ENCODE measurements at places on chromosomes 11 and 22.

DNA sequence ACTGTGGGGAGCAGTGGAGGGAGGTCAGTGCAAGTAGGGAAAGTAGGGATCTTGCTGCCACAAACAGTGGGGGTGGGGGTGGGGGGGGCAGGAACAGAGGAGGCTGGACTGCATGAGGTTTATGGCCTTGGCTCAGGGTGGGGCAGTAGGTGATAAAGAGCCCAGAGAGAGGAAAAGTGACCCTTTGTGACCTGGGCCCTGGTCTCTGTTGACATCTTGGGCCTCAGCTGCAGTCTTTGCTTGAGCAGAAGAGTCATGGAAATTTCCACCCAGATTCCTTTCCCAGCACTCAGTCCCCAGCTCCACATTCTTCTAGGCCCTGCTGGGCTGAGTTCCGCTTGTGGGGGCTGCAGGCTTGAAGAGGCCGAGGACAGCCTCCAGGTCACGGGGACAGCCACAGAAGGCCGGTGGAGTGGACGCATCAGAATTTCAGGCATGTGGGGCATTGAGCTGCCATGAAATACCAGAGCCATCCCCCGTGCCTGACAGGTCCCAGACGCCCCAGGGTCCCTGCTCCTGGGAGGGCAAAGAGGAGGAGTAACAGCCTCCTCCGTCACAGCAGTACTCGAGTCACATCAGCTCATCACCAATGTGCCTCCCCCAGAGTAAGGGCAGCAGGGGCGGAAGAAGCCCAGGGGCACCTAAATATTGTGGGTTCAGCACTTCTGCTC, 9.7 kb upstream of the MALAT1 start:
- DNase-seq: peak; percentile 75

DNA sequence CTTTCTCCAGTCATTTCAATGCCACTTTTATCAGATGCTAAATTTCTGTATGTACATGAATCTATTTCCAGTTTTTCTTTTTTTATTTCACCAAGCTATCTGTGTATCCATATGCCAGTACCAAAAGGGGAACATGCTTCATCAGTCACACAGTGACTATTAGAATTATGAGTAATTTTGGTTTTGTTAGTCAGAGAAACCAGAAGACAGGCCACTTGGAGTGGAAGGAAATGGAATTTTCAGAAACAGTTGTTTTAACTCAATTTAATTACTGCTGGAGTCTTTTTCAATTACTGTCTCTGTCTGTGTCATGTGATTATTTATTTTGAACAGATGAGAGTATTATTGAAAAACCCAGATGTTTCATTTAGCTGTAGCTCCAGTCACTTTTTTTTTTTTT, 84.6 kb upstream of the ANO3 start:
- peak; percentile 90 for DNase-seq

GRCh38 chr22:41030891-41031290, 61.5 kb upstream of the EP300 start:
- DNase-seq: no peak

DNA sequence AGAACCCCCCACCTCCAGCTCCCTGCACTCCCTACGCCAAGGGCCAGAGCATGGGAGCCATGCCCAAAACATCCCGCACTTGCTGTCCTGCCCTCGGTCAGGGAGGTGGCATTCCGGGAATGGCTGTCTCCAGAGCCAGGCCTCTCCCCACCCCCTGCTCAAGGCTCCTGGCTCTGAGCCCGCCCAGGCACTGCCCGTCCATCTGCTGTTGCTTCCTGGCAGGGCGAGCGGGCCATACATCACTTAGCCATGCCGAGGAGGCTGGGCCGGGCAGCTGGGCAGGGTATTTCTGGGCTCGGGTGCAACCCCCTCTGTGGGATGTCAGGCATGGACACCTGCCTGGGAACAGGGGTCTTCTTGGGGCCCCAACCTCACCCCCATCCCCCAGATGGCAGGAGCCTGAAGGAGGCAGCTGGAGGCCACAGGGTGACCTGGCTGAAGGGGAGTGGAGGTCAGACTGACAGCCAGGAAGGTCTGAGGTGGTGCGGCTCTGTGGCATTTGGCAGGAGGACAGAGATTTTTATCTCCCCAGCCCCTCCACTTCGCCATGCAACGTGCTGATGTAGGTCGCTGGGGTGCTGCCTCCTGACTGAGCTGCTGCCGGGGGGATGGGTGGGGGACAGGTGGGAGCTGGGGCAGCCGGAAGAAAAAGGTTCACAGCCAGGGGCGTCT, 8.7 kb upstream of the CABP7 start:
- DNase-seq: no peak

DNA sequence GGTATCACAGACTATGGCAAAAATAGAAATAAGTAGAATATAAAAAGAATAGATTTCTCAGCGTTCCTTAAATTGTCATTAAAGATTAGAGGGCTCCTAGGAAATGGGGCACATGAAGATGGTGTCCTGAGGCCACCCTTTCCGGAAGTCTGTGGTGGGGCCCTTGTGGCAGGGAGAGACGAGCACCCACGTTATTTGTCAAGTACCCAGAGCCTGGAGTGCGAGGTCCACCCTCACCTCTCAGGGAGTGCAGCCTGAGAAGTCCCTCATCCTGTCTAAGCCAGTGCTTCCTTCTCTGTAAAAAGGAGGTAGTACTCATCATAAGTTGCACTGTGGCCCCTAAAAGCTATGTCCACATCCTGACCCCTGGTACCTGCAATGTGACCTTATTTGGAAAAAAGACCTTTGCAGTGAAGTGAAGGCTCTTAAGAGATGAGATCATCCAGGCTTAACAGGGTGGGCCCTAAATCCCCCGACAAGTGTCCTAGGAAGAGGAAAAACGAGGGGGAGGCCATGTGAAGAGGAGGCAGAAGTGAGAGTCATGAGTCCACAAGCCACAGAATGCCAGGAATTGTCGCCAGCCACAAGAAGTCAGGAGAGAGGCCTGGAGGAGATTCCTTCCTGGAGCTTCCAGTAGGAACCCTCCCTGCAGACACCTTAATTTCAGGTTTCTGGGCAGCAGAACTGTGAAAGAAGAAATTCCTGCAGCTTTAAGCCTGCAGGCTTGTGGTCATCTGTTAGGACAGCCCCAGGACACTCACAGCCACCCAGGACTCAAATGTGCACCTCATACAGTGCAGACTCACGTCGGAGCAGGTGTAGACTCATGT, 76.8 kb upstream of the CCND1 start:
- DNase-seq: peak; percentile 76

DNA sequence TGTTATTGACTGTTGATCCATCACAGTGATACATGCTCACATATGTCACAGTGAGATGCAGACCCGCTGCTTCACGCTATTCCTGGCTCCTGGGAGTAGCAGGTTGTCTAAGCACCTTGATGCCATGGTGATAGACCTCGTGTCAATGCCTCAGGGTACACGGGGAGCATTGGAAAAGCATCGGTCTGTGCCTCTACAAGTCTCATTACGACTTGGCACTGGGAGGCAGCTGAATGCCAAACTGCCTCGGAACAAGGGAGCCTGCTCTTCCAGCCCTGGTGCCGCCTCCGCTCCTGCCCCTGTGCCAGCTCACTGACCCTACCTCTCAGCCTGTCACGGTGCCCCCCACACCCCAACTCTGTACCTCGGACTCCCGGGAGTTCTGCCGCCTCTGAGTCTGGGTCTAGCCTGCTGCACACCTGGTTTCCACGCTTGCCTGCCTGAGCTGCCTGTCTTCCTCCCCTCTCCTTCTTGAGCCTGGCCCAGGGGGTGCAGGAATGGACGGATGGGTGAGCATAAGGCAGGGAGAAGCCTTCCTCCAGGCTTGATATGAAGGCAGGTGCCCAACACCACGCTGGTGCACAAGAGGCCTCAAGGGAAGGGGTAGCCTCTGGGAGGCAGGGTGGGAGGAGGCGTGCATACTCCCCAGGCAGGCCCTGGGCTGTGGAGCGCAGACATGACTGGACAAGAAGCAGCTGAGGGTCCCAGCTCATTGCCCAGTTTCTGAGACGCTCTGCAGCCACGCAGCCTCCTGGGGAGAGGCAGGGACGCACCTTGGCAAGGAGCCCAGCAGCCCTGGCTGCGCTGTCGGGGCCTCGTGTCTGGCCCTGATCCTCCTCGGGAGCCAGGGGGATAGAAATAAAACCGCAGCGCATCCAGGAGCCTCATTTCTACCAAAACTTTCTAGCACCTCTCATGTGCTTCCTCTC, 1.8 kb upstream of the NFAM1 start:
- DNase-seq: no peak

DNA sequence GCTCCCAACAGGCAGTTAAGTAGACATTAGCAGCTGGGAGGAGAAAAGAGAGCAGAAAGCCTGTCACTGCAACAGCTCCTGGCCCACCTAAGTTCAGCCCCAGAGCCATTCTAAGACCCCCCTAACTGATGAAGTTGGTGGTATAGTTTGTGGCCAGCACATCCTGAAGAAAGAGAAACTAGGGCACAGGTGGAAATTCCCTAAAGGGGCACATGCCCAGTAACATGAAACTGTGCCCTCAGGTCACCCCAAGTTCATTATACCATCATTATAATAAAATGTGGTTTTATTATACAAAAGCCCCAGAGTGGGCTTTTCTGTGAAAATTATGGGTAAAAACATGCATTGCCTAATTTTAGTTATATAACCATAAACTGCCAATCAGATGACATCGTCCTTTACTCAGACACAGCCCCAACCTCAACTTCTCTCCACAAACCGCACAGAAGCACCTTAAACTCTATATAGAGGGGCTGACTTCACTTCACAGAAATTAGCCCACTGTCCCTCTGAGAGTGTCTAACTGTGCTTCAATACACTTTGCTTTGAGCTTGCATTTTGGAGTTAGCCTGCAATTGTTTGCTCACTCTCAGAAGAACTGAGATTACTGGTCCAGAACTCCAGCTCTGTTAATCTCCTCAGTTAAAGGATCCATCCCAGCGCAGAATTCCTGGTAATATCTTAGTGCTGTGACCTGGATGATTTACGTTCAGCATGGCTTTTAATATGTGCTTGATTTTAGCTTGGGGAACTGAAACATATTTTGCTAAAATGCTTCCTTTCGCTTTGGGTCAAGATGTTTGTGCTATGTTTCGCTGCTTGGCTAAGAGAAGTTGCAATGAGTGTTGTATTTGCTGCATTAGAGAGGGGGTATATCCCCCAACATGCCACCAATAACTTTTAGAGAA, 1.8 kb upstream of the APOL3 start:
- DNase-seq: no peak

GRCh38 chr22:22843848-22844247, 43.8 kb upstream of the IGLL5 start:
- no peak for DNase-seq

DNA sequence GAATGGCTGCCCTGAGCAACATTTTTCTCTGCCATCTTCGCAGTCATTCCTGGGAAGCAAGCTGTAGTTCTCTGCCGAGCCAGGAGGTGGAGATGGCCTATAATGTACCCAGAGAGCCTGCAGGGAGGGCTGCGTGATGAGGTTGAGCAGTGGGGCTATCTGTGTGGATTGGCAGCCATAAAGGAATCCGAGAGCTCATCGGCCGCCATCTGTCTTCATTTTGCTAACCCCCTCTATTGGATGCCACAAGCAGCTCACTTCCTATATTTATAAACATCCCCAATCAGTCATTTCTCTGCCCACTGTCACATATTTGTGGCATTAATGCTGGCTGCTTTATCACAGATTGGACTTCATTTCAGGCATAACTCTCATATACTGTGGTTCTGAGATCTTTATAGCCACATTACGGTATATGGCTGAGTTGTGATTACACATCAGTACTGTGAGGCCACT, 209.5 kb downstream of the NTM start:
- DNase-seq: peak; percentile 97

DNA sequence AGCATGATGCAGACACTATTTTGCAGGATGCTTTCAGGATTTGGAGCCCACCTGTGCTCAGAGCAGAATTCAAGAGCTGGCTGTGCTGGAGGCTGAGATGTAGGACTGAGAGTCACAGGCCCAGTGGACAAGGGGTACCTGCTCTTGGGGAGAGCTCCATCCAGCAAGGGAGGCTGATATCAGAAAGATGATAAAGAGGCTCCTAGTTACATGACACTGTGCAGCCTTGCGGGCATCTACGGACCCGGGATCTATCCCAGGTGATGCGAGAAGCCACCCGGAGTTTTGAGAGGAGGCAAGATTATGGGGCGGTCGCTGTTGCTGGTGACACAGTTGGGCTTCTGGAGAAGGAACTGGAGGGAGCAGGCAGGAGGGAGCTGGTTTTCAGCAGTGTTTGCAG, 579.0 kb downstream of the TBC1D22A start:
- DNase-seq: no peak

- no peak for DNase-seq
Measured at GRCh38 chr11:130715085-130715876, 201.0 kb downstream of the SNX19 start.

- DNase-seq: no peak
Measured at GRCh38 chr11:19073454-19074415, 13.2 kb upstream of the MRGPRX2 start.

DNA sequence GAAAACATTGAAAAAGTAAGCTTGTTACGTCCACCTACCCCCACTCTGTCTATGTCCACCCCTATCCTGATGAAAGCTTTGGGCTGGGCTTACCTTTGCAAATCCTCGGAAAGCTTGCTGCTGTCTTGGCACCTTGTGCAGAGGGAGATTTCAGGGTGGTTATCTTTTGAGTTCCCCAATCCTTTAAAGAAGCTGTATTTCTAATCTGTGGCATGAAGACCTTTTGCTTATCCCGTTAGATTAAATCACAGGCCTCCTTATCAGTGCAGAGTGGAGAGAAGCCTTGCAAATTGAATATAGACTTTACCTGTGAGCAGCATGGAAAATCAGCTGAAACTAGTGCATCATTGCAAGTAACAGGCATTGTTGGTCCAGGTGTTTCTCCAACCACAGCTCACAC, 580.6 kb upstream of the ANO5 start:
- no peak for DNase-seq

- no peak for DNase-seq
Measured at GRCh38 chr11:48111891-48112290, 104.7 kb upstream of the OR4B1 start.

DNA sequence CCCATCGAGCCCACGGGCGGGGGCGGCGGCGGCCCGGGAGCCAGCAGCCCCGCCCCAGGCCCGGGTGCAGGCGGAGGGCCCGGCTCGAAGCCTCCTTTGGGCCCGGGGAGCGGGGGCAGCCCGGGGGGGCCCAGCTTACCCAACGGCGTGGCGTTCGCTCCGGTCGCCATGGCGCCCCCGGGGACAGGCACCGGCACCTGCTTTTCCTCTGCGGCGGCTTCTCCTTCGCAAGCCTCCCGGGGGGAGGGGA, 194 bp downstream of the SF1 start:
- no peak for DNase-seq

DNA sequence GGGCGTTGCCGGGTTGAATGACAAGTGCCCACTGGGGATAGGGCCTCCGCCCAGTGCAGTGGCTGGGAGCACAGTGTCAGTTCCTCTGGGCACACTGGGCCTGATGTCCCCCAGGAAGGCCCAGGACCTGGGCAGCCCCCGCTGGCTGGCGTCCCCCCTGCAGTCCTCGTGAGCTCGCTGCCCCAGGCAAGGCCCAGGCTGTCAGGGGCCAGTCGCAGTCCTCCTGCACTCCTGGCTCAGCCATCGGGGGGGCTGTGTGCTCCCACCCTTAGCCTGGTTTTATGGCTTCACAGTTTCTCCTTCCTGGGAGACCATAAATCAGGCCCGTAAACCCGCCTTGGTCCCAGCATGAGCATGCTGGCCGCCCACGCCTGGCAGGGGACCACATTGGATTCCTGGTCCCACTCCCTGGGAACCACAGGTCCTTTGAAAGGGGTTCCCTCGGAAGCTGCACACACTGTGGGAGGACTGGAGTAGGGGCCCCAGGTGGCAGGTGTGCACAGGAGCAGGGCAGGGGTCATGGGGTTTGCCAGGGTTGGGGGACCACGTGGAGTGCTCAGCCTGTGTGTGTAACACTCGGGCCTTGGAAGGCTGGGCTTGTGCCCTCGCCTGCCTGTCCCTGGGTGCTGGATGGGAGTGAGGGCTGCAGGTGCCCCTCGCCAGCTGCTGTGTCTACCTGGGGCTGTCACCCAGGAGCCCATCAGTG, 113.6 kb downstream of the KCNQ1OT1 start:
- DNase-seq: no peak

GRCh38 chr22:42331014-42331413, 60.6 kb upstream of the TCF20 start:
- DNase-seq: no peak

Data from fibroblast of skin of abdomen (primary cell).